ENCODE measurements at places on chromosomes 7 and 10.

- no peak for DNase-seq
These were observed 135.1 kb upstream of the YAE1 start for GRCh38 chr7:39430909-39431641.

GRCh38 chr7:41679566-41679965 is 23.3 kb downstream of the INHBA start:
- no peak for DNase-seq

- DNase-seq, result no peak
These were observed 431.2 kb upstream of the C7orf33 start for GRCh38 chr7:148159331-148159730.

- DNase-seq, result no peak
These were observed 1.3 kb upstream of the PTPRN2 start for GRCh38 chr7:158588878-158589442.

DNA sequence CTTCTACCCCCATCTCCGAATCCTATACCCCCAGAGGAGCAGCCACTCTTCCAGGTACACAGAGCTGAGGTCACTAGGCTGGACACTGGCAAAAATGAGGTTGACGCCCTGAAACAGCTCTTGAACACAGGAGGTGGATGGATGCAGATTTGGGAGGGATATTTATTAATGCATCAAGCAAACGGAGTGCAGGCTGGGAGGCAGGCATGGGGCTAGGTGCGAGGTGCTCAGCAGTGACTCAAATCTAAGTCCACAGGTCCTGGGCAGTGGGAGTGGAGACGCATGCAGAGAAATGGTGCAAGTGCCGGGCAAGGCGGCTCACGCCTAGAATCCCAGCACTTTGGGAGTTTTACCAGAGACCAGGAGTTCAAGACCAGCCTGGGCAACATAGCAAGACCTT is 11.0 kb downstream of the GUSB start:
- no peak for DNase-seq

DNA sequence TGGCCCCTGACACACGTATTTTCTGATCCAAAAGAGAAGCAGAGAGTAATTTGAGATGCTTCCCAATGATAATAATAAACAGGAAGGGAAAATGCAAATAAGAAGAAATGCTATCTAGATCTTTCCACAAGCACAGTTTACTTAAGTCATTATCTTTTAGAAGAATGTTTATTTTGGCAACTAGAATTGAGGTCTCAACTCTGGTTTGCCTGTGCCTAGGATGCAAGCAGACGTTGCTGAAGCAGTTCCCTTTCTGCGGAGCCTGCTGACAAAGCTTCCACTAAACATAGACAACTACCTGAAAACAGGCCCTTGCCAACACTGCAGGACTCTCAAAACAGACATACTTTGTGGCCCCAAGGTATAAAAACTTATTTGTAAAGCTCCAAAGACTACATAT is 315.8 kb upstream of the POM121L12 start:
- no peak for DNase-seq

GRCh38 chr7:116912269-116912909 is 40.9 kb upstream of the ST7 start:
- DNase-seq, result no peak

DNA sequence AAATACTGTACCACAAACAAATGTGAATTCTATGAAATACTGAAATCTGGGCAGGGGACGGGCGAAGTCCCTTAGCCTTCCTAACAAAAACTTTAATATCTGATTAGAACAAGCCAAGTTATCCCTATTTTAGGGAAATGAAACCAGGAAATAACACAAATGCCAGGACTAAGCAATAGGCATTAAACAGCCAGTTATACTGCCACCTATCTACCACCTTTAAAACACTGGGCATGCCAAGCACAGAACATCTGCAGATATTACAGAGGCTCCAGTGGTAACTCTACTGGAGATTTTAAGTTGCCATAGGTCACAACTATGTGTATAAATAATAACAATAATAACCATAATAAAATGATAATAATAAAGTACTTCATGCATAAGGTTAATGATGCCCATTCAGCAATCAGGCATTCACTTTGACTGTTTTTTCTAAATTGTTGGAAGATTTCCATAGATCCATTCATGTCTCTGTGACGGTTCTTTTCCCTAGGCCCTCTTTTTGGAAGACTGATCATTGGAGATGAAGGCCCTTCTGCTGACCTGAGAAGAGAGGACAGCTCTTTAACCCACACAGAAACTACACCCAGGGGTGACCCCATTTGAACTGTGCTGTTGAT is 195.7 kb downstream of the CACNA2D1 start:
- DNase-seq, result no peak

DNA sequence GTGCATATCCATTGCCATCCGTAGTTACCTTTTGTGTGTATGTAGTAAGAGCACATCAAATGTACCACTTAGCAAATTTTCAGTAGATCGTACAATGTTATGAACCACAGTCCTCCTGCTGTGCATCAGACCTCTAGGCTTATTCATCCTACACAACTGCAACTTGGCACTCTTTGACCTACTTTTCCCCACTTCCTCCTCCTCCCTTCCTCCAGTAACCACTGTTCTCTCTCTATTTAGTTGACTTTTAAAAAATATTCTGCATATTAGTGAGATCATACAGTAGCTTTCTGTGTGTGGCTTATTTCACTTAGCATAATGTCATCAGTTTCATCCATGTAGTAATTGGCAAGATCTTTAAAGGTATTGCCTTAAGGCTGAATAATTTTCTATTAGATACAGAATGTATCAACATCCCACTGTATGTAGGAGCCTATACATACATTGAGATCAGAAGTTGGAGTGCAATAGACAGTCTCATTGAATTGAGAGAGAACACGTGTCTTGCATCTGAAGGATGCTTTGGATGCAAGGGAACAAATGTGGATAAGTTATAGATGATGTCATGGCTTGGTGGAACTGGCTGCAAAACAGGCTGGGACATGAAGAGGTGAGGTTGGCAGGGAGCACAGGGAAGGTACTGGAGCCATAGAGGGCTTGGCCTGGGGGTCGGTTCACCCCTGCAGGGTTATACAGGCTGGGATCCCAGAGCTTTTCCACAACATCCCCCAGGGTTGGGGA is 83.0 kb upstream of the FAM180A start:
- no peak for DNase-seq

DNA sequence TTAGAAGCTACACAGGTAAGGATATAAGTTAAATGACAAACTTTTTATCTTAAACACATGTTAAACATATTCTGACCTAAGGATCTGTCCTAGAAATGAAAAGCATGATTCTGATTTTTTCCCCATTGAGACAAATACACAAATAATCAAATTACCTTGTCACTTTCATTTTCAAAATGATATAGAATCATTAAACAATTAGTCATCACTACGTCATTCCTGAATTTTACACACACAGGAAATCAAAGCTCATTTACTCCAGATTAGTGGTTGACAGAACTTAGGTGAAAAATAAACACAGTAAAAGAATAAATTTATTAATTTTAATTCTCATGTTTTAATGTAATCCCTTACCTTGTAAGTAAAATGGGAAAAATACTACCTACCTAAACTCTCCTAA is 89.0 kb downstream of the AASS start:
- no peak for DNase-seq

DNA sequence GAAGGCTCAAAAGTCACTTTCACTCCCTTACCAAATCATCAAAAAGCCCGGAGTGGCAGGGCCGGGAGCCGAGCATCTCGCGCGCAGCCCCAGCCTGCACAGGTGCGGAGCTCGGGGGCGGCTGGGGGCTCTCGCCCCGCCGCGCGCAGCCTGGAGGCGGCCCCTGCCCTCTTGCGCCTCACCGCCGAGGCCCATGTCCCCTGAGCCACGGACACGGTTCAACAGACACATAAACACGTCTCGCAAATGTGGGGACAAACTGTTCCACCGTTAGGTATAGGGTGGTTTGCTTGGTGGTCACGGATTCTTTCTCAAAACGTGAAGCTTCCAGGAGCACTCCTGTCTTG is 700 bp downstream of the GSAP start:
- DNase-seq, result peak; percentile 43

GRCh38 chr10:130559547-130559880 is 423.3 kb downstream of the GLRX3 start:
- no peak for DNase-seq

GRCh38 chr10:114974625-114975024 is 36.6 kb downstream of the TRUB1 start:
- DNase-seq, result no peak

DNA sequence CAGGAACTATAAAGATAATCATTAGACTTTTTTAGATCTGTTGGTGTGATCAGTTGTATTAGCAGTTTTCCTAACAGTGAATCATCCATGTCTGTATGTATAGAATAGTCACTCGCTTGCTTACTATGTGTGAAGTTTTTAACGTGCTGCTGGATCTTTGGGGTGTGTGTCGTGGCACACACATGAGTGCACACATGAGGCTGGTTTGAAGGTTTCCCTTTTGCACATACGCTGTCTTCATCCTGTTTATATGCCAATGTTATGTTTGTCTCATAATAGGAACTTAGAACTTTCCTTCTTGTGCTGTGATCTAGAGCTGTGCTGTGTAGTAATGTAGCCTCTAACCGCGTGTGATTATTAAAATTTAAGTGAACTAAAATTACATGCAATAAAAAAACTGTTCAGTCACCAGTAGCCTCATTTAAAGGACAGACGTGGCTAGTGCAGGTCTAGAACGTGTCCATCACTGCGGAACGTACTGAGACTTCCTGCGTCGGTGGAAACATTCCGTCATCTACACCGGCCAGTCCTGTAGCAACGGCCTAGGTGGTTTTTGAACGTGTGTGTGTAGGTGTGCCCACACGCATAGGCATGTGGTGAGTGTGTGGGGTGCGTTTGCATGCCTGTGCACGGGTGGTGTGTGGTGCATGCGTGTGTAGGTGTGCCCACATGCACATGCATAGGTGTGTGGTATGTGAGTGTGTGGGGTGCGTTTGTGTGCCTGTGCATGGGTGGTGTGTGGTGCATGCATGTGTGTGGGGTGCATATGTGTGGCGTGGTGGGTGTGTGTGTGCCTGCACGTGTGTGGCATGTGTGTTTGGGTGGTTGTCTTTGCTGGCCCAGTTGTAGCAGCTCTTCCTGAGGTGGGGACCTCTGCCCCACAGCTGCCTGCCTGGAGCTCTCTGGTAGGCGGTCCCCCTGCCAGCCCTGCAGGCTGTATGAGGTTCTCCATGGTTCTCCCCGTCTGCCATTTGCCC is 56.6 kb downstream of the INPP5A start:
- DNase-seq, result peak; percentile 38

DNA sequence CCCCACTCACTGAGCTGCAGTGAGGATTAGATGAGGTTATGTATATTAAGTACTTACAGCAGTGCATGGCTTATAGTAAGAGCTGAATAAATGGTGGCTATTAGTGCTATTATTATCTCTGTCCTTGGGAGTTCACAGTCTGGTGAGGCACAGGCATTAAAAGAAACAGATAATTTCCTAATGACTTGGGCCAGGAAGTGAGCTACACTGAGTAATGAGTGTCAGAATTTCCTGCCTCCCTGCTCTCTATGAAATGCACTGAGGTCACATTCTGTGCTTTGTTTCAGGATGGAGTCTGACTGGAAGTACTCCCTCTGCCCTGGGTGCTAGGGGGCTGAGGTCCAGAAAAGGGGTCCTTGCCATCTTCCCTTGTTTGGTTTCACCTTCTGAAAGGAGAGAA is 48.7 kb upstream of the LOXL4 start:
- DNase-seq, result no peak

DNA sequence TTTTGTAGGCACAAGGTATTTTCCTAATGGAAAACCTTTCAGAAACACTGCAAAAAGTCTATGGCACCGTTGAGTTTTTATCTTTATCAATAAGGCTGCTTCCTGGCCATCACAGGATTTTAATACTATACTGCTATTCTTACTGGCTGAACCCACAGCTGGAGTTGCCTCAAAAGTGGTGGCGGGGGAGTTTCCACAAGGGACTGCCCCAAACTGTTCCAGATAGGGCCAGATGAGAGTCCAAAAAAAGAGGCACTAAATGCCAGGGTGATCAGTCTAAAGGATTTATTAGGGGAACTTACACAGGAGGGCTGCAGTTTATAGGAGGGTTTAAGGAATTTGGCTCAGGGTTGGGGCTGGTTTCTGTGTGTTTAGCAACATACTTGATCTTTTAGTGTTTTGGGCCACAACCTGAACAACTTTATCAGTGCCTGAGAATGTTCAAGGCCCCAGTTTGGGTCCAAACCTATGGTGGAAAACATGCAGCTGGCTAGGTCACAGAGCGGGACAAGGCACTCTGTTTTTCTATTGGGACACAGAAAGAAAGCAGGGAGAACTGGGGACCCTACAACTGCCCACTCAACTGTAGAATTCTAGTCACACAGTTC is 41.4 kb downstream of the STAM start:
- DNase-seq, result peak; percentile 55

DNA sequence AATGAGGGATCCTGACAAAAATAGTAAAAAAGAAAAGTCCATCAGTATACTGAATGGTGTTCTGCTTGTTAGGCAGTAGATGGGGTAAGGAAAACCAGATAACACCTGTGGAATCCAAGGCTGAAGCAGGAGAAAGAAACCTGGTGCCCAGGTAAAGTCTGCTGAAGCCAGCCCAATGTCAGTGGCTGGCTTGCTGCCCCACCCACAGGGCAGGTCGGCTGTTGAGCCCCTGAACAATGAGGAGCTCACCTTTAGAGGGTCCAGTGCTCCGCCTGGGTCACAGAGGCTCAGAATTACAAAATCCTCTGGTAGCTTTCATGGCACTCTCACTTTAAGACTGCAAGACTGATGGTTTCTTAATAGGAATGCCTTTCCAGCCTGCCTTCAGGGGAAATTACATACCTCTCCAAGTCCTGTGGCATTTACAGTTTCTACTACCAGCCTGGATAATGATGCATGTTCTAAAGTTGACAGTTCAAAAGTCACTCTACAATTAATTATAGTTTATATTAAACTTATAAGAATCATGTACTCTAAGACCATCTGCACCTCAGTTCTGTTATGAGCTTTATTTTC is 23.8 kb downstream of the DHX32 start:
- DNase-seq, result no peak

DNA sequence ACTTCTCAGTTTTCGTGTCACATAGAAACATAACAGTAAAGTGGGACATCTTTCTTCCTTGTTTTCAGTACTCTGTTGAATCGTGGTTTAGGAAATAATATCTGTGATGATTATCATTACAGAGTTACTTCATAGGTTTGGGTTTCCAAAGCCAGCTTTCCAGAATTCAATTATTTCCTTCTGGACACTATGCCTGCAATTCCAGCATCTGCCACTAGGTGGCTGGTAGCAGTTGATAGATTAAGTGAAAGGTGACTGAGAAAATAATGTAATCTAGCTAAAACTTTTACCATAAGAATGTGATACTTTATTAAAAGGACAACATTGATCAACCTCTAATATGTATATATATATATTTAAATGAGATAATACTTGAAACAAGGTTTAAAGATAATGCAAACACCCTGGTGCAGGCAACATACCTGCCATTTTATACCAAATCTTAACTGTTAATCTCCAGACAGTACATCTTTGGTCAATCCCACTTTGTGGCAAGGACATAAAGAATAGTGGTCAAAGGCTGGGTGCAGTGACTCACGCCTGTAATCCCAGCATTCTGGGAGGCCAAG is 102.6 kb downstream of the SH3PXD2A start:
- no peak for DNase-seq

DNA sequence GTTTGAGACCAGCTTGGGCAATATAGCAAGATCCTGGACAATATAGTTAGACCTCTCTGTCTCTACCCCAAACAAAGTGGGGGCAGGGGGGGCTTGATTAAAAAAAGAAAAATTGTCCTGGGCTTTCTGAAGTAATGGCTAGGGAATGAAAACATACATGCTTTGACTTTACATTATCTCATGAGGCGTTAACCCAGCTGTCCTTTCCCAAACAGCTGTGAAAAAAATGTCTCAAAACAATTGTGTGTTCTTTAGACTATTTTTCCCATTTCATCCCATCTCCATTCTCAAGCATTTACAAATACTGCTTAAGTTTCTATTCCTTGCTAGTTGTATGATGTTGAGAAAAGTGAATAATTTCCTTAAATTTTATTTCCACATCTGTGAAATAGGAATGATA is 27.0 kb upstream of the CDK13 start:
- DNase-seq, result no peak

Data from CD4-positive, alpha-beta T cell treated with Interleukin-1 beta for 1 hour (primary cell).